ENCODE measurements at places on chromosomes 5 and 9. TPM values are rescaled to one million over a fixed set of nuclear protein-coding genes. Genes with fewer than 3 reads are reported as not detected.

The HAPLN1 gene
- 0.21 TPM for polyA plus RNA-seq

The RPL12 gene
- 980 TPM for polyA plus RNA-seq

The ANKRD34B gene
- polyA plus RNA-seq, result not detected

The HTR1A gene
- not detected for polyA plus RNA-seq

The QRFP gene
- not detected for polyA plus RNA-seq

Measured in GM12878 (cell line).